Epithelial cell of esophagus (primary cell): ENCODE measurements at places on chromosomes 12 and 14.

GRCh38 chr14:20035449-20035848, 389 bp downstream of the OR4K13 start:
- DNase-seq, result no peak

- peak; percentile 57 for DNase-seq
Observed at GRCh38 chr12:25997201-25997963, 38.9 kb downstream of the RASSF8 start.

DNA sequence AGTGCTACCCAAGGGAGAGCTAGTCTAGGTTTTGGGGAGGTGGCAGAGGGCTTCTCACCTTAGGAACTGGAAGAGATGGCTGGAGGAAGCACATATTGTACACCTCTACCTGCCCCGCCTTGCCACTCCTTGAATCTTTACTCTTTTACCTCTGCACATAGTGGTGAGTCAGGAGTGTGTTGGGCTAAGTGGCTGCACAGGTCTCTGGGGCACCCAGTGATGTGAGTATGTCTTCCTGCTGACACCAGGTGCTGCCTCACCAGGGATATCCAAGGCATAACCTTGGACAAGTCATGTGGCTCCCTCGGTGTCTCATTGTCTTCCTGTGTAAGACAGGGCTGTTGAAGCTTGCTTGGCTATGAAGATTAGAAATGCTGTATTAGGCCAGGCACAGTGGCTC, 19.8 kb upstream of the CABP1 start:
- peak; percentile 97 for DNase-seq

DNA sequence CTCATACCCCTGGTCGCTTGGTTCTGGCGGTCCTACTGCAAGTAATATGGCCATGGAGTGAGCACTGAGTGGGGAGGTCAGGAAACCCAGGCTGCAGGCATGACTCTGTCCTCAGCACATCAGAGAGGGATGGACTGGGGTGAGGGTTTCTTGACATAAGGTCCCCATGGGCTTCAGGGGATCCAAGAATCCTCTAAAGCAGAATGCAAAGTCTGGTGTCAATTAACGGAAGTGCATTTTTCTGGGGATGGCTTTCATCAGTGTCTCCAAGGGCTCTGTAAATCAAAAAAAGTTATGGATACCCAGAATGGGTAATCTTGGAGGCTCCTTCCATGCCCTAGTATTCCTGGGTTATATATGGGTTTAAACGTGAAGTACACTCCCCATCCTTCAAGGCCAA, 3.7 kb downstream of the FIGNL2 start:
- DNase-seq, result no peak

- peak; percentile 93 for DNase-seq
Observed at GRCh38 chr14:104882325-104882973, 17.4 kb downstream of the CEP170B start.

DNA sequence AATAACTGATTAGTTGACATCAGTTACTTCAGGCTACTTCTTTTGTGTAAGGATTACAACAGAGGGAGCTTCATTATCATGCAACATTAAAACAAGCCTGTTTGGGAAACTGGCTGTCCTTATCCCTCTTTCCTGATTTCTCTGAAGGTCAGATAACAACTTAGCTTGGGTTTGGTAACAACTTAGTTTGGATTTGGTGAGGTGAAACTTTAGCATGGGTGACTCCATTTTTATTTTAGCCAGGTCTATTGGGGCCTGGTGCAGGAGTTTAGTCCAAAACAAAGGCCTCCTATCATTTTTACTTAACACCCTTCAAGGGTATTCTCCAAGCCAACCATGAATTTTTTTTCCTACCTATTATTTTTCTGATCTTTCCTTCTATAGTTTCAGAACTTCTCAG, 1.1 kb upstream of the ZFYVE1 start:
- DNase-seq, result no peak

- peak; percentile 30 for DNase-seq
Observed at GRCh38 chr14:93114068-93114710, 1.5 kb downstream of the ITPK1 start.

GRCh38 chr12:49335955-49336644, 888 bp downstream of the C1QL4 start:
- no peak for DNase-seq

DNA sequence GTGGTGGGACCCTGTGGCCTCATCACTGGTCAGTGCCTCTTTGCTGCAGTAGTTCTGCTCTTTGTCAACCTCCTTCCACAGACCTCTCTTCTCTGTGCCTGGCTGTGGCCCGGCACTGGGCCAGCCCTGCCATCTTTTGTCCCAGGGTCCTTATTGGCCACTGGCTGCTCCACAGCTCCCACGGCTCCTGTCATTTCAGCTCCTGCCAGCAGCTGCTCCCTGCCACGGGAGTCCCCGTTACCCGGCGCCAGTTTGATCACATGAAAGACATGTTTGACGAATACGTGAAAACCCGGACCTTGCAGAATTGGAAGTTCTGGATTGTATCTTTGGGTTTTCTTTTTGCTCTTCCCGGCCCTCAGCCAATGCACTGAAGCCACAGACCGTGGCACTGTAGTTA, 35.4 kb downstream of the IL31 start:
- DNase-seq, result no peak

DNA sequence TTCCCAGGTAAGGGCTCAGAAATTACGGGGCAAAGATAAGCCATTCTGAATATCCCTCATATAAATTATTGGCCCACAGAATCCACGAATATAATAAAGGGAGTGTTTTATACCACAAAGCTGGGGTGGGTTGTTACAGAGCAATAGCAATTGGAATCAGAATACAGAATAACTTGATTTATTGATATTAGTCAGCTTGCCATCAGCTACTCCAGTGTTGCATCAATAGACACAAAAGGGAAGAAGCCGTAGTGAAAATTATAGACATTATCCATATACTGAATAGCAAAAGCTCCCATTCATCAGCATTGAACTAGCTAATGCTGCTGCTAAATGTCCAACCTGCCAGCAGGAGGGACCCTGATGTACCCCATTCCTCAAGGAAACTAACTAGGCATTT, 18.3 kb downstream of the MDGA2 start:
- DNase-seq, result no peak

GRCh38 chr14:35571598-35571997, 37.6 kb downstream of the INSM2 start:
- DNase-seq, result no peak

DNA sequence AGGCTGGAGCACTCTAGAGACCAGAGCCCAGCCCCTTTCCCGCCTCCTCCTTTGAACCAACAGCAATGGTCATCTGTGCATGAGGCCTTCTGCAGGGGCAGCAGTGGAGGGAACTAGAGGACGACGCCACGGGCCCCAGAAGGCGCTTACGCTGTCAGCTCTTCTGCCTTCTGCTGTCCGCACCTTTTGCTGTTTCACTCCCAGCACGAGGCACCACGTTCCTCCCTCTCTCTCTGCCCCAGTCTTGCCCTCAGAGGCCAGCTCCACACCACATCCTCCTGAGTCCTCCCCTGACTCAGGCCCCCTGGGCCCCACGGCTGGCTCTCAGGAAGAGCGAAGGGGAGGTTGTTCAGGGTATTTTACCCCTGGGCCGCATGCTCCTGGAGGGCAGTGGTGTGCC, 15.5 kb downstream of the MMAB start:
- no peak for DNase-seq

GRCh38 chr12:23640754-23641153, 308.7 kb downstream of the SOX5 start:
- no peak for DNase-seq

GRCh38 chr12:19644571-19644970, 205.3 kb downstream of the AEBP2 start:
- no peak for DNase-seq

GRCh38 chr14:29016050-29016900, 249.7 kb downstream of the FOXG1 start:
- peak; percentile 39 for DNase-seq

GRCh38 chr14:101110729-101111619, 207.5 kb upstream of the RTL1 start:
- no peak for DNase-seq

DNA sequence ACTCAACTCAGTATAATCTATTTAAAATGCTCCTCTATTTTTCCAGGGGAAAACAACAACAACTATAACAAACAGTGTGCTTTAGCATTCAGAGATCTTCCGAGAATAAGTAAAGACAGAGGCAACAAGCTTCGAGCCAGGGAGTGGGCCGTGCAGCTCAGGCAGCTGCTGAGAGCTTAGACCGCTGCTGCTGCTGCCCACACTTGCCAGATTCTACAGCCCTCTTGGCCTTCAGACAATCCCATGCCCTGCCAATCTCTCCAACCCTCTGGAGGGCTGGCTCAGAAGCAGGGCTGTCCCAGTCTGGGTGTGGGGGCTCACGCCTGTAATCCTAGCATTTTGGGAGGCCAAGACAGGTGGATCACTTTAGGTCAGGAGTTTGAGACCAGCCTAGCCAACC, 23.4 kb upstream of the ELK3 start:
- no peak for DNase-seq

GRCh38 chr12:12800406-12801180, 12.6 kb upstream of the DDX47 start:
- peak; percentile 98 for DNase-seq

GRCh38 chr14:53532853-53533252, 379.7 kb upstream of the DDHD1 start:
- DNase-seq, result no peak

DNA sequence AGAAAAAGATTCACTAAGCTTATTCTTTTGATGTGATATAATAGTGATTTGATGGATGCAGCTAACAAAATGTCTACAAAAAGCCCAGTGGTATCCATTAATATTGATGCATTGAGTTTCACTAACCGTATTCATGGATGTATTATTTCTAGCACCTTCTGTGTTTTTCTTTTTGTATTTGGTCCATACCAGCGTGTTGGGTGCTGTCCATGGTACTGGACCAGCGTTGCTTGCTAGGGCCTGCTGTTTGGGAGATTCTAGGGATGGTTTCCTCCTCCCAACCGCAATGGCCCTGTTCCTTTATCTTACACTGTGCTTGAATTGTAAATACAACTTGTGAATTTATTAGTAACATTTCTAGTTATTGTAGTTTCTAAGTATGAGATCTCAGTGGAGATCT, 31.7 kb downstream of the ANO4 start:
- peak; percentile 74 for DNase-seq

- no peak for DNase-seq
Observed at GRCh38 chr14:62921466-62921865, 123.8 kb downstream of the KCNH5 start.

DNA sequence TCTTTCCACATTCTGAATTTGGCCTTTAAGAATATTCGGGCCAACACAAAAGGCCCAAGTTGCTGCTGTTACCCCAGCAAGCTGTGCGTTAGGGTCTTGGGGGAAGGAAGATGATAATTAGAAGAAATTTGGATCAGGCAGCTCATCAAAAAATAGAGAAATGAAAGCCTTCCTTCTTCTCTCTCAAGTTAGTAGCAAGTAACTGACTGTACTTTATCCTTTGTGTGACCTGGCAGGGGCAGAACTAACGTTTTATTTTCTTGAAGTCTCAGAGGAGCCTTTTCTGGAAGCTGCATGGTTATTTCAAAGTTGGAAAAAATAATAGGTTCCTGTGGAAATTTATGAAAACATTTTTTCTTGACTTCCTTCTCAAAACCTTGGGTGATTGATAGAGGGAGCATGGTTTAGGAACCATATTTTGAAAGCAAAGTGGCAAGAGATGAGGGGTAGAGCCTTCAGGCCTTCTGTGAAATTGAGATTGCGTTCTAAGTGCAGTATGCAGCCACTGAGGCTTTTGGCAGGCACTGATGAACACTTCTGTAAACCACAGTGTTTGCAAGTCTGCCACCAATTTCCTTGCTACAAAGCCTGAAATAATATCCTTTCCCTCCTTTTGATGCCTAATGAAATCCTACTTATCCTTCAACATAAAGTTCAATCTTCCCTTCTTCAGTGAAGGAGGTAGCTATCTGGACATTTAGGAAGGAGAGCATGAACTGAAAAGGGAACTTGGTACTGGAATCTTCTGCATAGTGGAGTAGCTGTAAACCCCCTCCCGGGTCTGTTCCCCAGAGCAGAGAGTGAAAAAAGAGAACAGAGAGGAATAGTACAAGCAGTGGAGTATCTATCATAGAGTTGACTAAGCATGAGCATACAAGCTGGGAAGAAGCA, 123.2 kb downstream of the FGD4 start:
- DNase-seq, result no peak

DNA sequence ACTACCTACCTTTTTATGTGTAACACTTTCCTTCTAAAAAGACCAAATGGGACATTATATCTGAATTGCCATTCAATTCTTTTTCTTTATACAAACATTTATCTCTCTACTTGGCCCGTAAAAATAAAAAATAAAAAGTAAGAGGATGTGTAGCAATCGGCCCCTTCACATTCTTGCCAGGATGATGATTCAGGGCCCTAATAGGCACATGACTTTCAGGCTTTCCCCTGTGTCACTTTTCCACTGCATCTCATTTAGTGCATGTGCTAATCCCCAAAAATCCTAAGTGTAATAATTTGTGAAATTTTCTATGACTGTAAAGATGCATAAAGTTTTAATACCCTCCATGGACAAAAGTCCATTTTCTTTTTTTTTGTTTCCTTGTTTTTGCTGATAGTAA, 23.0 kb upstream of the ATP2B1 start:
- DNase-seq, result peak; percentile 69

GRCh38 chr14:75392686-75393641, 34.9 kb upstream of the JDP2 start:
- DNase-seq, result no peak

GRCh38 chr14:67111022-67111421, 78.2 kb upstream of the GARIN2 start:
- no peak for DNase-seq

DNA sequence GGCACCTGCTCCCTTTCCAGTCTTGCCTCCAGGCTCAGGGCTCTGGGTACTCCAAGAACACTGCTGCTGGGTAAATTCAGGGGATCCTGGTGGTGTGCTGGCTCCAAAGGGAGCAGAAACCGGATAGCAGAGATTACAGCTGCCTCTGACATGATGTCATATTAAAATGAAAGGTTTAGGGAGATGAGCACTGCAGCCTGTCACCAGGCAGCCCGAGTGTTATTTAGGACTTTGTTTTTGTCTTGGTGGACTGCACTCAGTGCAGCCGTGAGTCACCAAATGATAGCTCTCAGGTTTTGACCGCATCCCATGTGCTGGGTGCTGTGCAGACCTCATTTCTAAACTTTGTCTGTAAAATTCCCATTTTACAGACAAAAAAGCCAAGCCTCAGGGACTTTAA, 266.0 kb upstream of the CRY1 start:
- DNase-seq, result peak; percentile 48

- no peak for DNase-seq
Observed at GRCh38 chr12:121138284-121138683, 5.6 kb downstream of the P2RX7 start.

DNA sequence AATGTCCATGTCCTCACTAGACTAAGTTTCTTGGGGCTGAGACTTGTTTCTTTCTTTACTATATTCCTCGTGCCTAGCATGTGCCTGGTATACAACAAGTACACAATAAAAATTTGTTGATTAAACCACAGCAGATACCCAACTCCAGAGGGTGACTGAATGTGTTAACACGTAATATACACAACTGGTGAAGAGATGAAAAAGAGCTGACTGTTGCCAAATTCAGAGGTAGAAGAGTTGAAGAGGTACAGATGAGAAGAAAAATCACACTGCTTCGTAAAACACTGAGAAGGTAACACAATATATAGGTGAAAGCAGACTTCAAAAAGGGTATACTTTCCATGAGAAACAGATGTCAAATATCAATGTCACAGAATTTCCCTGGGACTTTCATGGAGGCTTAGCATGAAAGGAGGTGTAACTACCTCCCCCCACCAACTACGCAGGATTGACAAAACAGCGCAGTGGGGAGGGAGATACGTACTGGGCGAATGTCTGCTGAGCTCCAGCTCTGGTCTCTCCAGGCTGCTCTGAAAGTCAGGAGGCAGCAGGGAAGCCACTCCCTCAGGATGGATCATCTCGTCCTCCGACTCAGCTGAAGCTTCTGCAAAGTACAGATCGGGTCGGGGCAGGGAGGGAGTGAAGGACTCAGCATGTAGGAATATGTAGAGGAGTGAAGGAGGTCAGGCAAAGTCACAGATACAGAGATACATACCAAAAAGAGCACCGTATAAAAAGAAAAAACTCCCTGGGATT, 5.3 kb downstream of the ACIN1 start:
- DNase-seq, result peak; percentile 15
